Activated naive CD4-positive, alpha-beta T cell treated with Interleukin-2 at 50 U/mL for 16 hours (primary cell): ENCODE measurements at places on chromosomes 6 and 20.

DNA sequence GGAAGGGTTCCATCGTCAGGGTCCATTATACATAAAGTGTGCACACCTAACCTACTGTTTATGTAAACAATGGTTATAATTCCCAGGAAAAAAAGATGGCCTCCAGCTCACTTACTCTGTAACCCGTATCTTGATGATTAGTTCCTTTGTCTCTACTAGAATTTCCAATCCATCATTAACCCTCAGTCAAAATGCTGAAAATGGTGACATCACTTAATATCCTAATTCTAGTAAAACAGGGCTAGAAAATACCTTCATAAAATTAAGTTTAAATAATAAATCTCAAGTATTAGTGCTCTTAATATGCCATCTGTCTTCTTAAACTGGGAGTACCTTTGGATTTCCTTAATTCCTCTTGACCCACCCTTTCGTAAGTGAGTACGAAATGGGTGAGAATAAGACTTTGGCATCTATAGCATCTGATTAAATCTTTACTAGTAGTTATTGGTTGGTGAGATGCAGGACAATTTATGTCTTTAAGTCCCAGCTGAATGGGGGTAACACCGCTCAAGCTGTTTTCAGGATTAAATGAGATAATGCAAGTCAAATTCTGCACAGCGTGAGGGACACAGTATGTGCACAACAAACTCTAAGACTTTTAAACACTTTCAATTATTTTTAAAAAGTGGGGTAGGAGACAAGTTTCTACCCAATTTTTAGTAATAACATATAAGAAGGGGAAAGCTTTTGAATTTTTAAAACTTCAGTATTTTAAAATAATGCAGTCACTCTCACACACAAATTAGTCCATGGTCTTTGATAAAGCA, 1.6 kb downstream of the HMGN3 start:
- no peak for DNase-seq

- DNase-seq = no peak
Measured at GRCh38 chr6:41555326-41556300, 9.4 kb downstream of the FOXP4 start.

- peak; percentile 15 for DNase-seq
Measured at GRCh38 chr6:119313937-119314884, 35.4 kb downstream of the MAN1A1 start.

GRCh38 chr20:2168946-2169345, 67.3 kb downstream of the STK35 start:
- DNase-seq = no peak

DNA sequence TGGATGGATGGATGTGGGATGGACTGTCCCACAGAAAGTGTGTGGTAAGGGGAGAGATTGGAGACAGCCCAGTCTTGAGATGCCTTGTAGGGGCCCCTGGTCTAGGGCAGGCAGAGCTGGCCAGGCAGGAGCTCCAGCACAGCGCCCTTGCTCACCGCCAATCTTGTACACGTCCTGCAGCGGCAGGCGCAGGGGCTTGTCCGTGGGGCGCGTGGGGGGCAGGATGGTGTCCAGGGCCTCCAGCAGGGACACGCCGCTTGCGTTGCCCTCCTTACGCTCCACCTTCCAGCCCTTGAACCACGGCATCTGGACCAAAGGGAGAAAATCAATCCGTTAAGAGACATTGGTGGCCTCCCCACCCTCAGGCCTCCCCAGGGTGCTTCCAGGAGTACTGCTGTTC, 5.9 kb downstream of the EEF1A2 start:
- DNase-seq = no peak

GRCh38 chr6:91198588-91199255, 611.9 kb upstream of the MAP3K7 start:
- DNase-seq = no peak
